Ovary (tissue), 10 donors: ENCODE measurements at places on chromosomes 2 and 18.

GRCh38 chr2:189465076-189465475 lies 23.8 kb downstream of the WDR75 start:
- DNase-seq = no peak

- DNase-seq = no peak
Observed at GRCh38 chr2:190420801-190421200, 12.6 kb downstream of the MFSD6 start.

- DNase-seq = no peak
Observed at GRCh38 chr2:157173740-157174184, 83.7 kb upstream of the GALNT5 start.

GRCh38 chr18:50662775-50663383 lies 103.0 kb downstream of the MAPK4 start:
- DNase-seq = no peak

DNA sequence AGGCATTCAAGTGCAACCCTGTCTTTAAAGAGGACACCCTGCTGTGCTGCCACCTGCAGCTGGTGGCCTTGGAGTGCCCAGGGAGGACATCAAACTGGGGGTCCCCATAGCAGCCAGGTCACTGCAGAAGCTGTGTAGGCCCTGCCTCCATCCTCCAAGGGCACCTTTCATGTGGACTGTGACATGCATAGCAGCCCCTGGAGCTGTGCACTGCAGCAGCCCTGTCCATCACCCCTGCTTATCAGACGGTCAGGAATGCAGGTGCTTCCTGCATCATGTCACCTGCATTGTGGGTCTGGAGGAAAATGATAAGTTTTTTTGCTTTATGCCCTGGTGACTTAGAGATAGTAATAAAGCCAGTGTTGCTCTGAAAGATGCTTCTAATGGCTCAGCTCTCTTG lies 155.7 kb downstream of the DYSF start:
- peak; percentile 2 for DNase-seq

- no peak for DNase-seq
Observed at GRCh38 chr18:43665105-43665788, 388.0 kb upstream of the SYT4 start.

- DNase-seq = no peak
Observed at GRCh38 chr2:220510668-220511067, 883.2 kb downstream of the SLC4A3 start.

- no peak for DNase-seq
Observed at GRCh38 chr2:60116161-60116875, 437.1 kb downstream of the BCL11A start.

- no peak for DNase-seq
Observed at GRCh38 chr2:40497251-40497859, 45.5 kb upstream of the SLC8A1 start.

GRCh38 chr18:6576718-6577375 lies 152.7 kb upstream of the ARHGAP28 start:
- no peak for DNase-seq

GRCh38 chr2:105865222-105865913 lies 120.7 kb downstream of the NCK2 start:
- no peak for DNase-seq

- DNase-seq = peak; percentile 23
Observed at GRCh38 chr2:46913471-46914381, 1.9 kb downstream of the MCFD2 start.

DNA sequence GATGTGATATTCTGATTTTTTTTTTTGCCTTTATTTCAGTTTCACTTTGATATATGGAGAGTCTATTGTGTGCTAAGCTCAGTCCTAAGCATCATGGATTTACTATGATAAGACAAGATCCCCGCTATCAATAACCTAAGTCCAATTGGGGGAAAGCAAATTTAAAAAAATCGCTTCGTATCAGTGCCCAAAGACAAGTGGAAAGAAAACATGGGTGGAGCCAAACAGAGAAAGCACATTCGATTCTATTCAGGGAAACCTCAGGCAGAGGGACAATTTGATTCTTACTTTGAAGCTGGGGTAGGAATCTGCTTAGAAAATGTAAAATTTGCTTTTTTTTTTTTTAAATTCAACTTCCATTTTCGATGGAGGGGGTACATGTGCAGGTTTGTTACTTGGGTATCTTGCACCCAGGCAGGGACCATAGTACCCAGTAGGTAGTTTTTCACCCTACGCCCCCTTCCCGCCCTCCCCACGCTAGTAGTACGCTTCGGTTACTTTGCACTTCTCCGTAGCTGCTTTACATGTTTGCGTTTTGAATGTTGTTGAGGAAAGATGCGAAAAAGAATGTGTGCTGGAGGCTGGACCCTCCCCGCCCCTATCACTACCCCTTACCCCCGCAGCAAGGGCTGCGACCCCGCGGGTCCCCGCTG lies 12.4 kb downstream of the KIF5C start:
- DNase-seq = no peak
